ENCODE measurements at places on chromosomes 13 and 19. TPM values are rescaled to one million over a fixed set of nuclear protein-coding genes. Genes with fewer than 3 reads are reported as not detected.

TMC4 gene
- polyA plus RNA-seq, result 1.3 TPM

DNA sequence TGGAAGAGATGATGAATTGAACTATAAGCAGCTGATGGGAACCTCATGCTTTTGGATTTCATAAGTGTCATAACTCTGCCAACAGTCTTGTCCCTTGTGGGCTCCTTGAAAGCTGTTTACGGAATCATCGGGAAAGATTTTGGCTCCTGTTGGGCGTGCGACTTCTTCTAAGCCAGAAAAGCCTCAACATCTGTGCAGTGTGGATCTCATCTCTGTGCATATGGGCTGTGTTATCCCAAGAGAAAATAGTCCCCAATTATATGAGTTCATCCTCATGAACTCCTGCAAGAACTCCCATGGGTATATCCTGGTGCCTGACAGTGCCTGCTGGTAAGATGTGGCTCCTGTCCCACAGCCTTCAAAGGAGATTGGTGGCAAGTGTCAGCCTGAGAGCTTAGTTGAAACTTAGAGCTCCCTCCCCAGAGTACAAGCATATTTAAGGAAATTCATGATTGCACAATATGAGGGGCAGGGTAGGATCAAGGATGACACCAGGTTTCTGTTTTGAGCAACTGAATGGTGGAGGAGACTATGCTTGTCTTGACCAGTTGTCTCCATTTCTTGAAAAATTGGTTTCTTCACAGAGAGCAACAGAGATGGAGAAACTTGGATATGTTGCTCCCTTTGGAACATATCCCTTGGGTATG, 243.5 kb downstream of the ITGBL1 start:
- no peak for DNase-seq

LILRB3 gene
- not detected for polyA plus RNA-seq

- no peak for DNase-seq
Measured at GRCh38 chr13:85930108-85930507, 130.9 kb upstream of the SLITRK6 start.

SLAIN1 gene
- polyA plus RNA-seq, result 0.24 TPM

DNA sequence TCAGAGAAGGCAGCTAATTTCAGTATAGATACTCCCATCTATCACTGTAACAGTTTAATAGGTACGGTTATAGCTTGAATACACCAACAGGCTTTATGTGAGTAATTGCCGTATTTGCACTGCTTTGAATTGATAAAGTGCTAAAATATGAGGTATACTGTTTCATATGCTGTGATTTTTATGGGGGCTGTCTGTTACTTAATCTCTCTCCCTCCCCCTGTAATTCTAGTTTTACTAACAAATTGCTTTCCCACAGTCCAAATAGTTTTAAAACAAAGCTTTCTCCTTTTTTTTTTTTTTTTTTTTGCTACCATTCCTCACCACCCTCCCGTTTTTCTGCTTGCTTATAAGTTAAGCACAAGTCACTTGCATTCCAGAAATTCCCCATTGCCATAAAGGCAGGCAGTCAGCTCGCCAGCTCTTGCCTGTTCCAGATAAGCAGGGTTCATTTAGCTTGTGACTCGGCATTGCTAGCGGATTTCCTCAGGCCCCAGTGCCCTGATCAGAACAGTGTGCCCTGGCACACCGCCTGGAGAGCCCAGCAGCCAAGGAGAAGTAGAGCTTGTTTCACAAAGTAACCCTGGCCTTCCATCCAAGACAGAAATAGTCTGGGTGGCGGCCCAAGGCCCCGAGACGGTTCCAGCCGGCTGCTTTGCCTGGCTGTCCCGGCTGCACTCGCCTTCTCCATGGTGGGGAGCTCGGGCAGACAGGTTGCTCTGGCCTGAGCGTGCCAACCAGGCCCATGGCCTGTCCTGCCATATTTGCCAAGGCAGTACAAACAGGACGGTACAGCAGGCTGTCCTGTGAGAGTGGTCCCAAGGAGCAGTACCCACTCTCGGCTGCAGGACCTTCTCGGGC, 43.5 kb upstream of the NPAS1 start:
- DNase-seq, result peak; percentile 73

Measured in AG04450 (cell line).